ENCODE measurements at places on chromosomes 11 and 22.

DNA sequence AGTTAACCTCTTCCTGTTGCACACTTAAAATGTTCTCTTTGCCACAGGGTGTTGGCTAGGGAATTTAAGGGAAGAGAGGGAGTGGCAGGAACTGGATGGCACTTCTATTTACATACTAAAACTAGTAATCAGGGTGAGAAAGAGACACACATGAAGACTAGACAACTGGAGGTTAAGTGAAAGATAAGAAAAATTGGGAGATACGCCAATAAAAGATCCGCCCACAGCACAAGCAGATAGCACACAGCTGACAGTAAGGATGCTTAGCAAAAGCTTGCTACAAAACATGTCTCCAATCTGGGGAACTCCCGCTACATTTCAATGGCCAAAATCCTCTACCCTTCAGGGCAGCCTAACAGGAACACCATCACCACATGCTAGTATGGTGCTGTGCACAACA, 12.8 kb downstream of the CPSF7 start:
- DNase-seq, result no peak

DNA sequence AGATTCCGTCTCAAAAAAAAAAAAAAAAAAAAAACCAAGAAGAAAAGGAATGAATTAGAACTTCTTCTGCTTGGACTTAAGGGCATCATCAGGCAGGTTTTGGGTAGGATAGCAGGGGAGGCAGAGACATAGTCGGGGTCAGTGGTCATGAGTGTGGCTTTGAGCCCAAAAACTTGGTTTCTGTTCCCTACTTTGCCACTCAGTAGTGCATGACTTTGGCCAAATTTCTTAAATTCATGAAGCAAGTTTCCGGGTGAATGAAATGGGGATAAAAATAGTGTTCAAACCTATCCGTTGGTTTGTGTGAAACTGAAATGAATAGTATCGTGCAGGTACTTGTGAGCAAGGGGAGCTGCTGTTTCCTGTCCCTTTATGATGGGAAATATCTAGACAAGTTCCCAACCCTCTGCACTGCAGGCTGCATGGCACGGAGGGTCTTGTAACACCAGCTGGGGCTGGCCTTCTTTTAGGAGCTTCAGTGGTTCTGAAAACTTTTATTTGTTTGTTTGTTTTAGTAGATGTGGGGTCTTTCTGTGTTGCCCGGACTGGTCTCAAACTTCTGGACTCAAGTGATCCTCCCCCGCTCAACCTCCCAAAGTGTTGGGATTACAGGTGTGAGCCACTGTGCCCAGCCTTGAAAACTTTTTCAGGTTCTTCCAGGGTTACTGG, 18.4 kb downstream of the NEAT1 start:
- no peak for DNase-seq

- no peak for DNase-seq
Observed at GRCh38 chr22:23534201-23534850, 45.8 kb downstream of the IGLL1 start.

DNA sequence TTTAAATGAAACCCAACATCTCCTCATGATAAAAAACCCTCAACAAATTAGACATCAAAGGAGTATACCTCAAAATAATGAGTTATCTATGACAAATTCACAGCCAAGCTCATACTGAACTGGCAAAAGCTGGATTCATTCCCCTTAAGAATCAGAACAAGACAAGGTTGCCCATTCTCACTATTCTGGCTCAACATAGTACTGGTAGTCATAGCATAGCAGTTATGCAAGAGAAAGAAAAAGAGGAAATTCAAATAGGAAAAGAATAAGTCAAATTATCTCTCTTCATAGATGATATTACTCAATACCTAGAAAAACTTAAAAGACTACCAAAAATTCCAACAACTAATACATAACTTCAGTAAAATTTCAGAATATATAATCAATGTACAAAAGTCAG, 29.4 kb upstream of the XKR3 start:
- no peak for DNase-seq

GRCh38 chr11:82174610-82175009, 559.1 kb downstream of the FAM181B start:
- no peak for DNase-seq

GRCh38 chr11:27058456-27058855, 17.8 kb downstream of the BBOX1 start:
- no peak for DNase-seq

GRCh38 chr11:40421208-40421981, 1038.1 kb downstream of the LRRC4C start:
- DNase-seq, result no peak

All from pulmonary artery endothelial cell (primary cell).